Heart left ventricle (tissue), 16 donors: ENCODE measurements at places on chromosomes 2 and 18. TPM values are rescaled to one million over a fixed set of nuclear protein-coding genes. Genes with fewer than 3 reads are reported as not detected.

GRCh38 chr2:68721482-68722101, 13.0 kb upstream of the ARHGAP25 start:
- no peak for DNase-seq

- no peak for DNase-seq
These were observed 72.9 kb downstream of the TMX3 start for GRCh38 chr18:68642003-68642402.

- peak; percentile 61 for DNase-seq
These were observed 49.2 kb downstream of the TRPM8 start for GRCh38 chr2:233966388-233966787.

- no peak for DNase-seq
These were observed 18.2 kb downstream of the NRP2 start for GRCh38 chr2:205700331-205701132.

GREB1 gene
- 11.5 TPM for total RNA-seq

RANBP2 gene
- 67.7 TPM for total RNA-seq

DNA sequence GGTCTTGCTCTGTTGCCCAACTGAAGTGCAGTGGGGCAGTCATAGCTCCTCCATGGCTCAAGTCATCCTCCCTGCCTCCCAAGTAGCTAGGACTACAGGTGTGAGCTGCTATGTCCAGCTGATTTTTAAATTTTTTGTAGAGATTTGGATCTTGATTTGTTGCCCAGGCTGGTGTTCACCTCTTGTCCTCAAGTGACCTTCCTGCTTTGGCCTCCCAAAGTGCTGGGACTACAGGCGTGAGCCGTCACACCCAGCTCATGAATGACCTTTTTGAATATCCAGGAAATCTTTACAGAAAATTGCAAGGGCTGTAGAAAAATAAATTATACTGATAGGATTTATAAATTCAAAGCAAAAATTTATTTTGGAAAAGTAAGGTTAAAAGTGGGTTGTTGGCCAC, 17.4 kb downstream of the ACTR3 start:
- DNase-seq: no peak

TUBB8B gene
- not detected for total RNA-seq

- DNase-seq: no peak
These were observed 5.7 kb upstream of the CHN1 start for GRCh38 chr2:175010848-175011254.

DNA sequence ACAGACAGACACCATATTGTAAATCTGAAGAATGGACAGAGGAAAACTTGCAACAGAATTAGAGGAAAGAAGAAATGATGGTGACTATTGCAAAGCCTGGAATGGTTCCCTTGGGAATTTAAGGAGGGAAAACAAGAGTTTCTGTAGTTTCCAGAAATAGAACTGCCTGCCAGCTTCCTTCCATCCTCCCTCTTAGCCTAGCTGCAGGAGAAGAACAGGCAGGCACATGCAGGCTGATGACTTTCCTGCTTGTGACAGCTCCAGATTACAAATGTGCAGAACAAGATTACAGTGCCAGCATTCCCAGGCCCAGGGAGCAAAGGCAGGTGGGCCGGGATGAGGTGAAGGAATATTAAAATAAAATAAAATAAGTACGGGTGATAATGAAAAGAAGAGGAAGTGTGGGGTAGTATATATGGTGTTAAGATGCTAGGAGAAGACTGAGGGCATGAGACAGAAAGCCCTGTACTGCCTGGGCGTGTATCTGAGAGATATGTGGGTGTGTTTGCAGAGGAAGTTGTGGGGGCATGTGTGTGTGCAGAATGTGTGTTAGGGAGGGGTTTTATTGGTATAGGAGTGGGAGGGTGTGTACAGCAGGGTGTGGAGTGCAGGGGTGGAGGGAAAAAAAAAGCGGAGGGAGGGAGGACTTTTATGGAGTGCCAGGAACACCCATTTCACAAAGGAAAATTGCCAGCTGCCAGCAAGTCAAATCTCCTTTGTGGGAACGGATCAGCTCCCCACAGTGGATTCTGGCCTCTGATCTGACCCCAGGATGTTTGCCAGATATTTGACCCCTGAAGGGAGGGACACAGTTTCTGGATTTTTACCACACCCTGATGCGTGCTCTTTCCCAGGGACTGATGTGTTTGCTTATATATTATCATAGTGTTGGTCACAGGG, 43.9 kb upstream of the NEMP2 start:
- DNase-seq: no peak

LRRC30 gene
- total RNA-seq: not detected
